ENCODE measurements at places on chromosomes 16 and 17. TPM values are rescaled to one million over a fixed set of nuclear protein-coding genes. Genes with fewer than 3 reads are reported as not detected.

Gene C17orf78
- polyA plus RNA-seq, result not detected

Gene RHBDF2
- 10.0 TPM for polyA plus RNA-seq

Gene CLEC18C
- polyA plus RNA-seq, result 0.03 TPM

Gene UBALD1
- polyA plus RNA-seq, result 14.5 TPM

Gene HAP1
- 0.09 TPM for polyA plus RNA-seq

Gene FNDC8
- not detected for polyA plus RNA-seq

Gene PGAP6
- 124 TPM for polyA plus RNA-seq

DNA sequence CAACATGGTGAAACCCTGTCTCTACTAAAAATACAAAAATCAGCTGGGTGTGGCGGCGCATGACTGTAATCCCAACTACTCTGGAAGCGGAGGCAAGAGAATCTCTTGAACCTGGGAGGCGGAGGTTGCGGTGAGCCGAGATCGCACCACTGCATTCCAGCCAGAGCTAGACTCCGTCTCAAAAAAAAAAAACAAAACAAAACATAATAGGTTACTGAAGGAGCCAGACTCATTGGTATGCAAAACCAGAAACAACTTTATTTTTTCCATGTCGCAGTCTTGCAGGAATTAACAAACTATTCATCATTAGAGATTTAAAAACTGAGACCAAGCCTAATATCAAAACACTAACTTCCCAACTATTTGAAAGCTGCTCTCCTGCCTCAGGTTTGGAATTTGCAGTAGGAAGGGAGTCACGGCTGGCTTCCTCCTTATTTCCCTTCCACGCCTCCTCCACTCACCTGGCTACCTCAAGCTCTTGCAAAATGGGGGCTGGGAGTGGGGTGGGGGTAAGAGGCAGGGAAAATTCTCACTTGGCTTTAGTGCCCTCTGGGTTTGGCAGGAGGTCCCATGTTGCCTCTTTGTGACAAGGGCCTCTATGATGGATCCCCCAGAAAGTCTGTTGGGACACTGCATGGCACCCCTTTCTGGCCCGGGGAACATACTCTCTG, 34.1 kb upstream of the MYH10 start:
- no peak for DNase-seq

- no peak for DNase-seq
Measured at GRCh38 chr17:35868737-35869136, at the start of gene HEATR9. Gene HEATR9, minus strand, starts transcription at chr17:35868891. Its CDS starts 149 bp downstream, at chr17:35868742.

DNA sequence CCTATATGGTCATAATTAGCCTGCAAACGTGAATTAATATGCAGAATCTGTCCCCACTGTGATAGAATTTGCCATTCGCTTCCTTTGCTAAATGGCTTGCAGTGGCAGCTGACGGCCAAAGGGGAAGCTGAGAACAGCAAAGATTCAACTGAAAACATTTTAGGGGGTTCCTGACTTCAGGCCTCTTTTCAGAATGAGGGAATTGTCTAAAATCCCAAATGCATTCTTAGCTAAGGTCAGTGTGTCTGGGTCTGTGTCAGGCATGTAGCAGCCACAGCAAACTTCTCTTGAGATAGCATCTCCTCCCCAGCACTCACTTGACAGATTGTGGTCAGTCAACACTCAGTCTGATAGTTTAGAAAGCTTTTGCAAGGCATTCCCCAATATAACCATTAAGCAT, 701.1 kb downstream of the WWOX start:
- no peak for DNase-seq

- no peak for DNase-seq
Measured at GRCh38 chr16:85548375-85548774, 64.7 kb upstream of the GSE1 start.

- peak; percentile 81 for DNase-seq
Measured at GRCh38 chr17:81365601-81366585, 29.4 kb upstream of the BAHCC1 start.

- no peak for DNase-seq
Measured at GRCh38 chr16:89502081-89502843, 5.9 kb upstream of the SPG7 start.

- DNase-seq, result peak; percentile 75
Measured at GRCh38 chr17:40316571-40317344, 7.8 kb downstream of the RARA start.

DNA sequence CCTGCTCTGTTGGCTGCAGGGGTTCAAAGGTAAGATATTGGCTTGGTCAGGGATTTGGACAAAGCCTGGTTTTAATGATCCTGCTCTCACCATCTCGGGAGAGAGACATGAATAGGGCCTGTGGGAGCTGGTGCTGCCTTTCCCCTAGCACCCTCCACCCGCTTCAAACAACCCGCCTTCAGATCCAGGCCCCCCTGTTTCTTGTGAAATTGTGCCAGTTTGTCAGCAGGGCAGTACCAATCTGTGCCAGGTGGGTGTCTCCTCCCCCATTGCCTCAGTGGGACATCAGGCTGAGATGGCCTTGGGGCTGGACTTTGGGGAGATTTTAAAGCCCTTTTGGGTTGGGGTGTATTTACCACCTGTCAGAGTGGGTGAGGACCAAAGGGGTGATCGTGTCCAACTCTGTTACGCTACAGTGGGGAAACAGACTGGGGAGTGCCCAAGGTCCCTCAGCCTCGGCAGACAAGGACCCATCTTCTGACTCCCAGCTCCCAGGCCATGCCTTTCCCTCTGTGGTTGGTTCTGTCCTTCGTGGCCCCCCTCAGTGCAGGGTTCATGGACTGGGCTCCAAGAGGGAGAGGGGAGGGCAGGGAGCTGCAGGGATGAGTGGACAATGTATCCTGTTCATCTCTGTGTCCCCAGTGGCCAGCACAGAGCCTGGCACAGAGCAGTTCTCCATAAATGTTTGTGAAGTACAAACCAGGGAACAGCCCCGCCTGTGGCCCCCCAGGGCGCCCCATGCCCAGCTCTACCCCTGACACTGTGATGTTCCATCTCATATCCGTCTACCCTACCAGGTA, 3.3 kb downstream of the ARHGAP23 start:
- no peak for DNase-seq

- DNase-seq, result no peak
Measured at GRCh38 chr17:76917829-76918228, 49.6 kb downstream of the MGAT5B start.

GRCh38 chr16:58848662-58849002, 114.5 kb upstream of the GOT2 start:
- DNase-seq, result no peak

- no peak for DNase-seq
Measured at GRCh38 chr16:22726868-22727267, 87.1 kb upstream of the HS3ST2 start.

- peak; percentile 91 for DNase-seq
Measured at GRCh38 chr17:42409523-42410318, 13.3 kb downstream of the CAVIN1 start.

GRCh38 chr17:75430159-75430974, 24.9 kb upstream of the GRB2 start:
- DNase-seq, result peak; percentile 55

DNA sequence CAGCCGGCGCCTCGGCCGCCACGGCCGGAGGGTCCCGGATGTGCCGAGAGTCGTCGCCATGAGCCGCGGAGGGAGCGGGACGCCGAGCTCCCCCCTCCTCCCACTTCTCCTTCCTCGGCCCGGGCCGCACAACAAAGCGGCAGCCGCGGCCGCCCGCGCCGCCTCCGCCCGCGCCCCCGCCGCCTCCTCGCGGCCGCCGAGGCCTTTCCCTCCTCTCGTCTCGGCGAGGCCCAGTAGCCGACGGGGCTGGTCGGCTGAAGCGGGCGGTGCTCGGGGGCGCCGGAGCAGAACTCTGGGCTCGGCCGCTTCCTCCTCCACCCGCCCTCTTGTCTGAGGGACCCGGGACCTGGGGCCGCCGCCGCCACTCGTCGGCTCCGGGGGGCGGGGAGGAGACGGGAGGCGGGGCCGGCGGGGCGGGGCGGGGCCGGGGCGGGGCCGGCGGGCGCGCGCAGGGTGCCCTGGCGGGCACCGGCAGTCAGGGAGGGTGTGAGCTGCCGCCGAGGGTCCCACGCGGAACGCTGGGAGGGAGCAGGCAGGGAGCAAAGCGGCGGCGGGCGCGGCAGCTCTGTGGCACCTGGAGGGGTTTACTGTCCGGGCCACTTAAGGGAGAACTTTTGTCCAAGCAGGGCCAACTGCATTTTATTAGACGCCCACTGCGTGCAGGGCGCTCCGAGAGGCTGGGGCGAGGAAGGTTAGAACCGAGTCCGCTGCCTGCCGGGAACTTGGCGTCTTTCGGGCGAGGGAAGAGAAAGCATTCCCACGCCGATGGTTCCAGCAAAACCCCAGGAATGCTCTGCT, at the start of gene SMURF2:
Gene SMURF2 (minus strand): TSS at position 332 of the 798 bp plus-strand sequence. CDS start 427 bp downstream, outside the sequence.
- DNase-seq, result peak; percentile 61

Data from IMR-90 (cell line).